ENCODE measurements at places on chromosomes 11 and 22.

DNA sequence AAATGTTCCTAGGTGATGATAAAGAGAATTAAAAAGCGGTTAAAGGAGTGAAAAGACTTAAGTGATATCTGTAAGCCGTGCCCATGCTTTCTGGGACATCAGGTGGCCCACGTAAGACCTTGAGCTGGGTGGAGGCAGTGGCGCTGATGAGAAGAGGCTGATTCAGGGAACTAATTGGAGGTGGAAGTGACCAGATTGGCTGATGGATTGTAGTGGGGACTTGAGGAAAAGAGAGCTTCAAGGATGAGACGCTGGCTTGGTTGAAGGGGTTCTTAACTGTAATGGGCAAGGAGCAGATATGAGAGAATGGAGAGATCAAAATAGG lies 69.1 kb upstream of the EP300 start:
- no peak for DNase-seq

DNA sequence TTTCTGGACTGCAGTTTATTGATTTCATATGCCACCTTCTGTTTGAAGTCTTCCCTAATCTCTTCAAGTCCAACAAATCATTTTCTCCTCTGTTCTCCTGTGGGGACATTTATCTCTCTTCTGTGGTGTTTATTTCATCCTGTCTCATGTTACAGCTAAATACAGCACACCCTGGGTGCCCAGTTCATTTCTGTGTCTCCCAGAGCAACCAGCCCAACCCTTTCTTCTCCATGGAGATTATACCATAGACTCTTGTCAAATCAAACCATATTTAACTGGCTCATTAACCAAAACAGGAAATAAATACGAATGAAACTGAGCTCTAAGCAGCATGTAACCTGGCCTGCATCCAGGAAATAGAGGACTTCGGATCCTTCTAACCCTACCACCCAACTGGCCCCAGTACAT lies at the start of gene MS4A8:
TSS of gene MS4A8 (plus strand) at position 329 of the 408 bp plus-strand sequence. CDS start 1,249 bp downstream, outside the sequence.
- DNase-seq = no peak

- DNase-seq = peak; percentile 80
These were observed 627 bp downstream of the ASCL2 start for GRCh38 chr11:2269601-2270321.

DNA sequence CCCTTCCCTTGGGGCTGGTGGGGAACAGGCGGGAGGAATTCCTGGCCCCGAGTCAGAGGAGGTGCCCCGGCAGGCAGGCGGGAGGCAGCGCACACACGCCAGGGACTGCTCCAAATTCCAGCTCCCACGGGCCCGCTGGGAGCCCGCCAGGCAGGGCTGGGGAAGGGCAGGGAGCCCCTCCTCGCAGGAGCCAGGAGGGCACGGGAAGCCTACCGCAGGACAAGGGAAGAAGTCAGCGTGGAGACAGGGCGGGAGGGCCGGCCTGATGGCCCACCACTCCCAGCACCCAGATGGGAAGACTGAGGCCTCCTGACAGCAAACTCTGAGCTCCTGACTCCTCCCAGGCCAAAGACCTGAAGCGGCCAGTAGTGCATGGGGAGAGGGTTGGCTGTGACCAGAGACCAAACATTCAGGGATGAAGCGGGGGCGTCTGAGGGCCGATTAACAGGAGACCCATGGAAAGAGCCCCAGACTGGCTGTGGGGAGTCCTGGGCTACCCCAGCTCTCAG lies 22.4 kb downstream of the RPL3 start:
- DNase-seq = no peak

DNA sequence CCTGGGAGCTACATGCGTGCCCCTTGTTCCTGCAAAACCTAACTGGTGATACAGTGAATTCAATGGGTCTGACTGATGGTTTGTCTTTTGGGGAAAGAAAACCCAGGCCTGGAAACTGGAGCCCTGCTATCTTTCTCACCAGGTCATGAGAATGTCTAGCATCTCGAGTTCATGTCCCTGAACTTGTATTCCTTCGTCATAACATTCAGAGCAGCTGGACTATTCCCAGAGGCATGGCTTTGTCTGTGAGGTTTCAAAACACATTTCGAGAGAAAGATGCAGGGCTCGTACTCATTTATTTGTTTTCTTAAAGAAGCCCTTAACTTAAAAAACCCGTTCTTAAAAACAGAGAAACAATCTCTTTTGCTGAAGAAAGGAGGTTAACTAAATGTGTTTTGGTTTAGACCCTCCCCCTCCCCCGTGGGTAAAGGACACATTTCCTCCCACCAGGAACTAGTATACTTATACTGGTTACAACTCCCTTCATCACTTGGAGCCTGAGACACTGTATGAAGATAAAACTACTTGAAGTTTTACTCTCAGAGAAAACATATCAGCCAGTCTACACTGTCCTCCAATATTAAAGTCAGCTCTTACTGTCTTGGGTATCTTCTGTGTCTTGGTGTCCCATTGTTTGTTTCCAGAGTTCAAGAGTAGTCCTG lies 43.2 kb downstream of the ME3 start:
- DNase-seq = no peak

DNA sequence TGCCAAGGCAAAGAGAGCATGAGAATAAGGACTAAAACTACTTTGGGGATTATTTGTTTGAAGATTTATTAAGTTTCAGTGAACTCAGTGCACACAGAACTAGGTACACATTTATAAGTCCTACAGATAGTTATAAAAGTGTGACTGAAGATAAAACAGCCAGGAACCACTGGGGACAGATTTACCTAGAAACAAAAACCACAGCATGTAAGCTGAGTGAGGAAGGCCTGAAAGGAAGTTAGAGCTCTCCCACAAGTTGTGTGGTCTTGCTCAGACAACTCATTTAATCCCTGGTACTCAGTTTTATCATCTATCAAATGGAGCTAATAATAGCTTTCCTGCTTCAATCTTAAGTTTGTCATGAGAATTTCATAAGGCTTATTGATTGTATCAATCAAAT lies 311.2 kb upstream of the FAT3 start:
- no peak for DNase-seq

DNA sequence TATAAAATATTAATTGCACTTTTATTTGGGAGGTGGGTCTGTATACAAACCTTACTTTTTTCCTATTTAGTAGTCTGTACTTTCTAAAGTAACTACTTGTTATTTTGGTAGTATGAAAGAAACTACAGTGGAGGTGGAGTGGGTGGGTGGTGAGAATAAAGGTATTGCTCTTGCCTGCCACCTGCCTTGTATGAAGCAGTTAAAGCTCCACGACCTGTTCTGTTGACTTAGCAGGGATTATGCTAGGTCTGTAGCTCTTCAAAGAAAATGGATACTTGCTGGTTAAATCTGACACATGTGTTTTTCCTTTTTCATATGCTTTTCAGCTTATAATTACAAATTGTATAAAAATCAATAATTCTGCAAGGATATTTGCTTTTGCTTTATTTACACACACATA lies 111.9 kb downstream of the EHF start:
- no peak for DNase-seq

DNA sequence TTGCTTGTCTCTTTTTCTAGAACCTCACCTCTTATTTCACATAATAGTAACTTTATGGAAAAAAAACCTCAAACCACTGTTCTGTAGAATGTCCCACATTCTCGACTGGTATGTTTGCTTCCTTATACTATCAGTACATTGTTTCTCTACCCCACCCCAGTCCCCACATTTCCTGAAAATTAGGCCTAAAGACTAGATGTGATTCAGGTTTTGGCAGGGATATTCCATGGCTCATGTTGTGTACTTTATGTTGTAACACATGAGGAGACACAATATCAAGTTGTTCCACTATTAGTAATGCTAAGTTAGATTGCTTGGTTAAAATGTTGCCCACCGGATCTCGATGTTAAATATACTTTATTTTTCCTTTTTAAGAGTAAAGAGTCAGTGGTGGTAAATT lies 34.7 kb downstream of the DDIAS start:
- DNase-seq = no peak

DNA sequence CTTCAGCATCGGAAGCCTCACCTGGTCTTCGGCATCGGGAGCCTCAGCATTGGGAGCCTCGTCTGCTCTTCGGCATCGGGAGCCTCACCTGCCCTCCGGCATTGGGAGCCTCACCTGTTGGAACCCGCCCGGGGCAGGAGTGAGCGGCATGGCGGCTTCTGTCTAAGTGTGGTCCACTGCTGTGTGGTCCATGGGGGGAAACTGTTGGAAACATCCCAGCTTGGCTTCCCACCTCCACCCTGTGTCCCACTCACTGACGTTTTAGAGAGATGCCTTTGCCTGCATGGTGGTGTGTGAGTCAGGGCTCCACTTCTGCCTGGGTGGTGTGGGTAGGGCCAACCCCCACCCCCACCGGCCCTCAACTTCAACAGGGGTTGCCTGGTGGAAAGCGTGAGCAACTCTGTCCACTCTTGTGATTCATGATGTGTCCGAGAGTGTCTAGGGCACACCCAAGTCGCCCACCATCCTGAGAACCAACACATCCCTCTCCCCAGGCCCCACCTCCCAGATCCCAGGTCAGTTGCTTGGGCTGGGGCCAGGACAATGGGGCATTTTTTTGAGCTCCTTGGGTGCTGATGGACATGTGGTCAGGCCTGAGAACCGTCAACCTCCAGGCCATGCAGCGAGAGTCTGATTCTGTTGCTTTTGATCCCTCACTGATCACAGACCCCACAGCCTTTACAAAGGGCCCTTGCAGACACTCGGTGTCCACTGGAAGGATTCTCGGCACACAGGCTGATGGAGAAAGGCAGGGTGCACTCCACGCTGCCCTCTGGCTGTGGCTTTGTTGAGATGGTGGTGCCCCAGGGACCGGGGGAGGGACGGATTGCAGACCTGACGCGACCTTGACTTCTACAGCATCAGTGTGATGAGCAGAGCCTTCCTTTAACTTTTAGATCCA lies 406.7 kb downstream of the TBC1D22A start:
- peak; percentile 79 for DNase-seq

All from iPS-NIHi11 (cell line).